CD4-positive, alpha-beta T cell treated with Interleukin-10 for 1 hour (primary cell): ENCODE measurements at places on chromosomes 3 and 15.

- no peak for DNase-seq
These were observed 178.3 kb upstream of the C2CD4B start for GRCh38 chr15:62343397-62343796.

DNA sequence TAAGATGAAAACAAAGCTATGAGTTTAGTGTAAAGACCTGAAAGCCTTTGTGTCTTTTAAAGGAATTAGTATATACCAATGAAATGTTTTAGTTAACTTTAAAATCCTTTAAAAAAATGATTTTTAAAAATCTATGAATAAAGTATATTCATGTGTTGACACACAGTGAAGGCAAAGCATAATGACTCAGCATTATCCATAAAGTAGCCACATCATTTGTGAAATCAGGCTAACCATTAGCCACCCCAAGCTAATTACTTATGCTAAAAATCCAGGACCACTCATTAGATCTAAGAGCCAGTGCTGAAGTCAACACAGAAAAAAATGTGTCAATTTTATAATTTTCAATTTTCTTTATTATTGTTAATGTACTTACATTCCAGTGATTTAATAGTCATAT is 310.2 kb downstream of the TBC1D5 start:
- no peak for DNase-seq

- DNase-seq, result no peak
These were observed 4.1 kb upstream of the PSMA4 start for GRCh38 chr15:78536134-78536533.

- no peak for DNase-seq
These were observed 75.2 kb downstream of the GADL1 start for GRCh38 chr3:30819067-30819798.

- no peak for DNase-seq
These were observed 154.3 kb upstream of the RORA start for GRCh38 chr15:61383421-61383820.

- DNase-seq, result no peak
These were observed 39.5 kb upstream of the NSMCE3 start for GRCh38 chr15:29309139-29309538.

DNA sequence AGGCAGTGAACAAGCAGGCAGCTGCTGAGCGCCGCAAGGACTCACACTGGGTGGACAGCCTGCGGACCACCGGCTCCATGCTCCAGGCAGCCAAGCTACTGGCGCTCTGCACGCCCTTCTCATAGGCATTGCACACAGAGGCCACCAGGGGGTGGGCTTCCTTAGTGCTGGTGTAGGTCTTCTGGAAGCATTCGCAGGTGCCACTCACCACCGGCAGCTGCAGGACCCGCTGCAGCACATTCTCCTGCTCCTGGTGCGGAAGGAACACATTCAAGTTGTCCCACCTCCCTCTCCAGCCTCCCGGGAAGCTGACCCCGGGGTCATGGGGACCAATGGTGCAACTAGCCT is 6.0 kb downstream of the PLIN1 start:
- DNase-seq, result no peak

DNA sequence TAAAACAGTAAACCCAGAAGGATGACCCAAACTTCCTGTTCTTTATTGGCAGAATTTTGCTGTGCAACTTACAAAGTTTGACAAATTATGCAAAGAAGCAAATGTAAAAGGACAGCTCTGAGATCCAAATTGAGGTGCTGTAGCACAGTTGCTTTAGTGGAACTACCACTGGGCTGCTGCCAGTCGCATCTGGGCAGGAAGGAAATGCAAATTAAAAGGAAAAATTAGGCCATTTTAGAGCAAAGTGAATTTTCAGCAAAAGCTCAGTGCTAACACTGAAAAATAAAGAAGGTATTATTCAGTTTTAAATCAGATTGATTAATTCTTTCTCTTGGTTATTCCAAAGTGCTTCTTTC is 104.5 kb downstream of the ZMAT3 start:
- no peak for DNase-seq

- no peak for DNase-seq
These were observed 64.2 kb downstream of the TNIK start for GRCh38 chr3:171396048-171396447.

DNA sequence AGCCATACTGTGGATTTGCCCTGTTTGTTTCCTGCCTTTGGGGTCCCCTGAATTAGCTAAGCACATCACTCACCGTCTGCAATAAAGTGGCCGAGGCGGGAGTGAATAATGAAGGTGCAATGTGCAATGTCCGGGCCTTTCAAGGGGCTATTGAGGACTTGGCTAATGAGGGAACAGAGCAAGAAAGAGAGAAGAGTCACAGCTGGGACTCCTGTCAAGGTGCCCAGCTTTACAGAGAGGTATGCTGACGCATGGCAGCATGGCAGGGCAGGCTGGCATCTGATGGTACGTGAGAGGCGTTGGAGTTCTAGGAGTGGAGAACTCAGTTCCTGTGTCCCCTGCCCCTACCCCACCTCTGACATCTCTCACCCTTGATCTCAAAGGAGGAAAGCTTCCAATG is 13.8 kb upstream of the ATP2B2 start:
- DNase-seq, result no peak

- DNase-seq, result no peak
These were observed 116.8 kb downstream of the CHST2 start for GRCh38 chr3:143236226-143236964.

- DNase-seq, result no peak
These were observed 18.7 kb upstream of the GADL1 start for GRCh38 chr3:30913176-30913575.

DNA sequence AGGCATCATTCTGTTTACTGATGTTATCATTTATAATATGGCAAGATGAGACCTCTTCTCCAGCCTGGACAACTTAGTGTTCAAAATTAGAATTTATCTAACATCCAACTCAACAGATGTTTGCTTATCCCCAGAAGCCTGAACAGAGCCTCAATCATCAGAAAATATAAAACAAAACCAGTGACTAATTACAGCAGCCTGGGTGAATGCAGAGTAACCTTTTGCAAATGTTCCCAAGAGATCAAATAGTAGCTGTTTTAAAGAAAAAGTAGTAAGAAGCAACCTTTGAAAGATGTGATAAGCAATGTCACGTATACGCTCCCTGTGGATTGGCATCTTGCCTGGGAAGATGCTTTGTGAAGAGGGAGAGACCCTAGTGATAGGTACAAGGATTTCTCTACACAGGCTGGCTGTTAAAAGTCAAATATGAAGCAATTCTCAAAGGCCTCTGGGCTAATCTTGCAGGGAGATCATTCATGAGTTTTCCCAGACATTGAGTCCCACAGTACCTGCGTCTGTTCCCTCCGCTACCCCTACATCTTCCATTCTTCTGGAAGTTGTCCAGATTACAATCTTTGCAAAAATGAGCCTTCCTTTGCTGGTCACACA is 39.3 kb upstream of the PRICKLE2 start:
- no peak for DNase-seq

DNA sequence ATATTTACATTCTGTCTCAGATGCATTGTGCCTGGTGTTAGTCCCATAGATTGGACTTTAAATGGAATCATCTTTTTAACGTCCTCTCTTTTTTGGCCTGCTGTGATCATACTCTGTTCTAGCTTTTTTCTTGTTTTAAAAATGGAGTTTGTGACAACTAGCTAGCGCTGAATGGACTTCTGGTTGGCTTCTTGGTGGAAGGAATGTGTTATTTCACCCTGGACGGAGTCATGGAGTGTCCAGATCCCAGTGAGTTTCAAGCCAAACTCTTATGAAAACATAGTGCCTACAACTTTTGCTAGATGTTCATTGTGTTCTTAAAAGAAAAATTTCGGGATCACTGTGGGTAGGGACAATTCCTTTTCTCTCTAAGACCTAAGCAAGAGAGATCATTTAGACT is 192.6 kb downstream of the TCF12 start:
- DNase-seq, result no peak

DNA sequence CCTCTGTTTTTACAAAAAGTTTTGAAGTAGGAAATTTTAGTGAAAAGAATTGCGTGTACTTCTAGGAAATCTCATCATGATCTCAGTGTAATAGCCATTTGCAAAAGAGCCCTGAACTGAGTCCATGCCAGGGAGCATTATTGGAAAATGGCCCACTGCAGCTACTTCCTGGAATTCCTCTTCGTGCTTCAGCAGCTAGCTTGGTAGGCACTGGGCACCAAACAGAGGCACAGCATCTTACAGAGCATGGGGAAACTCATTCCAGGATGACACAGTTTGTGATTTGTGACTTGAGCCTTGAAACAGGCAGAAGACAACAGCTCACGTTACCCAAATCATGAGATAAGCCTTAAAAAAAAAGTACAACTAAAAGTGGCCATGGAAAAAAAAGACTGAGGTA is 179.1 kb downstream of the WDR72 start:
- DNase-seq, result no peak

- no peak for DNase-seq
These were observed 151.3 kb downstream of the XXYLT1 start for GRCh38 chr3:195119461-195120266.

DNA sequence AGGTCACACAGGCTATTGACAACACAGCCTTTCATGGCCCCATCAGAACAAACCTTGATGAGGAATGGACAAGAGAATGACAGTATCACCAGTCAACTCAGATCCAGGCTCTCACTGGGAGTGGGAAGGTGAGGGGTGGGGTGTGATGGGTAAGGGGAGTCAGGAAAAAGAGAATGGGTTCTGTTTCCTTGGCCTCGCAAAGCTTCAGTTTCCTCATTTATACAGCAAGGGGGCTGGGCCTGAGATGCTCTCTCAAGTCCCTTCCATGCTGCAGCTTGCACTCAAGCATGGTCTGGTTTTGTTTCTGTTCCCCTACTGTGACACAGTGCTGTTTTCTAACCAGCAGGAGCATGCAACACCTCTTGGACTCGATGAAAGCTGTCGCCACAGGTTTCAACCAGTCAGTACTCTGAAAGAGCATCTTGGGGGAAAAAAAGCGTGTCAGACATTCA is 65.7 kb upstream of the IL12A start:
- no peak for DNase-seq

DNA sequence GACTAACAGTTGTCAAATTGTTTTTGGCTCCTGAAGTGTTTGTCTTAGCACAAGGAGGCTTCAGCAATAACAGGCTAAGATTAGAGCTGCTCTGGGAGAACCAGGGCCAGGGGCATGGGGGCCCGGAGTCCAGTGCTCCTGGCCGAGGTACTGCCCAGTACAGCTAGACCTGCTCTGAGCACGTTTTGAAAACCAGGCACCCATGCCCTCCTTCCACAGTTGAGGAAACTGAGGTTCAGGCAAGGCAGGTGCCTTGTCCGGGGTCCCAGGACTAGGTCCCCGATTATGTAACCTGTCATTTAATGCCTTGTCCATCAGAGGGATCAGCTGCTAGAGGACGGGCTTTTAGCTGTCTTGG is 19.2 kb downstream of the KBTBD13 start:
- no peak for DNase-seq

DNA sequence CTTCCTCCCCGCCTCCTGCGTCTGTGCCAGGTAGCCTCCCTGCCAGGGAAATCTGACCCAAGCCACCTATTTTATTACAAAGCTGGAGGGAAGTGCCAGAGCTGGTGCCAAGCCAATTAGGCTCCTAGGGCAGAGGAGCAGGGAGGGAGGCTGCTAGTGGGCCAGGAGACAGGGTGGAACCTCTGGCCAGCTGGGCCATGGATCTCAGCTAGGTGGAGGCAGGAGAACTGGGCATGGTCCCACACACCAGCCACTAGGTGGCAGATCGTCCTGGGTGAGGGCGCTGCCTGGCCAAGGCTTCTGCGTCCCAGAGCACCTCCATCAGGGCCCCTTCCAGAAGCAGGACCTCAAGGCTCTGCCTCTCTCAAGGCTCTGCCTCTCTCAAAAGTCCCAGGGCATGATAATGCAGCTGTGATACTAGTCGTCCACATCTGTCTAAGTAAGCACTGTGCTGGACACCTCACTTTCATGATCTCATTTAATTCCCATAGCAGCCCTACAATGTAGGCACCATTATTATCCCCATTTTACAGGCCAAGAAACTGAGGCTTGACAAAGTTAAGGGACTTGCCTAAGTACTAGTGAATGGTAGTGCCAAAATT is 4.5 kb upstream of the RFT1 start:
- DNase-seq, result peak; percentile 70

- no peak for DNase-seq
These were observed 228.7 kb upstream of the ZNF385D start for GRCh38 chr3:21979706-21980105.

DNA sequence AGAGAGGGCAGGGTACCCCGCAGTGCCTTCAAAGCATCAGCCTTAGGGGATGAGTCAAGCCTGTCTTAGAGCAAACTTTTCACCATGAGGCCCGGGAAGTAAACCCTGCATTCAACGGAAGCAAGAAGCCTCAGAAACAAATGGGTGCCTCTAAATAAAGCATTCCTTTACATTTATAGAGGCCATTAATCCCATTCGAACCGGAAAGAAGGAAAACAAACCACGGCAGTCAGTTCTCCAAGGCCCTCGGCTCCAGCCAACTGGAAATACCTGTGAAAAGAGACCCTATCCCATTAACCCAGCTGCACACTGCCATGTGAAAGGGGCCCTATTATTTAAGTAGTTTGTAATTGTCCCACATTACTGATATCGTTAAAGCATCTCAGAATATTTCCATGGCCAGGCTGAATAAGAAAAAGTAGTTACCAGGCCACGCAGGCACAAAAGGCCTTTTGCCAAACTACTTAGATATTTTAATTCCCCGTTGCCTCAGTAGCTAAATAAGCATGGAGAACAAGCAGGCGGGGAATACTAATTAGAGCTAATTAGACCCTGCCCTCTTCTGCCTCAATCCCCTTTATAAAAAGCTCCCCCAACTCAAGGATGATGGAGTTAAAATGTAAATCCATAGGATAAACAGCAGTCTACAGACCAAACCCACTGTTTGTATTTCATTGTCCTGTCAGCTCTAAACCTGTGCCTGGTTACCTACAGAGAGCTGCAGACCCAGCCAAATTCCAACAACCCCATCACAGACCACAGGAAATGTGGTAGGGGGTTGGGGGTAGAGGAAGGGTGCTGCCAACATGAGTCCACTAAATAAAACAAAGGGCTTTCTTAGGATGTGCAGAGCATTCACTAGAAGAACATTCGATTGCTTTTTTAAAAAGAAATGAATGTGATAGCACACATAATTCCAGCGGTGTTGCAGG is 4.1 kb downstream of the ITGB5 start:
- no peak for DNase-seq

- no peak for DNase-seq
These were observed 13.5 kb downstream of the HDDC3 start for GRCh38 chr15:90918835-90919234.

GRCh38 chr15:43253431-43254403 is 13.0 kb downstream of the TGM5 start:
- DNase-seq, result peak; percentile 30

- DNase-seq, result peak; percentile 15
These were observed 59.5 kb upstream of the STRIT1 start for GRCh38 chr3:155352900-155353490.

- DNase-seq, result peak; percentile 72
These were observed 23.5 kb upstream of the CLN6 start for GRCh38 chr15:68252925-68253534.

DNA sequence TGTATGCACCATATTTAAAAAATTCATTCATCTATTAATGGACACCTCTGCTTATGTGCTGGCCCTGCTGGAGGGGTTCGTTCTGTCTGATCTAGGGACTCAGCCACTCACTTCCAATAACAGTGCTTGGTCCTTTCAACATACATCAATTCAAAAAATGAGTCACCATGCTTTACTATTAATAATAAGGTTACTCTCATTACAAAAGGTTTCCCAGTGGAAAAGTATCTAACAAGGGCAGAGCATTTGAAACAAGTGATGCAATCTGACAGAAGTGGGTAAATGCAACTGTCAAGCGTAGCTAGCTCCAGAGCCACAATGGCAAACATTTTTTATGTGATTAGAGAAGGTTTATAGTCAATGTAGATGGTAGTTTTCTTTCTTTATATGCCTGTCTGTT is 67.9 kb upstream of the TNIK start:
- no peak for DNase-seq
